CD4-positive, alpha-beta T cell treated with Interleukin-15 for 4 hours (primary cell): ENCODE measurements at places on chromosomes 7 and 10.

- DNase-seq, result no peak
Measured at GRCh38 chr10:34206078-34206934, 608.8 kb downstream of the PARD3 start.

DNA sequence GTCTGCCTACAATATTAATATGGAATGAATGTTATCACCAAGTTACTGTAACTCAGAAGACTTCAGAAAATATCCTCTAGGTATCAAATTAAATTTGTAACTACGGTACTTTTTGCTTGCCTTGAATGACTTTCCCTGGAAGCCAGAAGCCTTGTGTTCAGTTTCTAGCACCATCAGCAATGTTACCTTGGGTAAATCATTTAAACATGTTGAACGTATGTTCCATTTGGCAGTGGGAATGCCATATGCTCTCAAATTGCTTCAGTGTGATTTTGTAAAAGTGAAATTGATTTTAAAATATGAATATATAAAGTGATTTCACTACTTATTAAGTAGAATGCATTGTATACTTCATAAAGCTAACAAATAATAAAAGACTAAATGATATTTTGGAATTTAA is 11.2 kb downstream of the RPA3 start:
- DNase-seq, result no peak

- no peak for DNase-seq
Measured at GRCh38 chr10:11479300-11479699, 132.2 kb downstream of the USP6NL start.

DNA sequence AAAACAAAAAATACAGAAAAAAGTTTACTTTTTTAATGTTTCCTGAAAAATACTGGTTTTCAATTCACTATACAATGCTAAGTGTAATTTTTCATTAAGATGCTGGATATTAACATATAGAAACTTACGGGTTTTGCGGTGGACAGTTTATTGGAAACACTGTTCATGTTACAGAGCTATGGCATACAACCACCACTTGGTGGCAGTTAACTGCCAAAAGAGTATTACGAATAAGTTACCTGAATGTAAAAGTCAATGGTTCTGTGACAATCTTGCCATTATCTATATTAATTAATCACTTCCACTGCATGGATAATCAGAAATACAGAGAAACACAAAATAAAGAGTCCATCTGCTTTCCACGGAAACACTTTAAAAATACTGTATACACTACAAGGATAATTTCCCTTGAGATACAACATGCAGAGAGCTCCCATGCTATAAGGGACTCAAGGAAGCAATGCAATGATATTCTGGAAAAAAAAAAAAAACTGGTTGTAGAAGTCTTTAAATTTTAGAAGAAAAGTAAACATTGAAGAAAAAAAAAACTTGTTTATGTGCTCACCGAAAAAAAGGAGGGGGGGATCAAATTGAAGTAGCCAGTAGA is 97.0 kb downstream of the TPK1 start:
- DNase-seq, result peak; percentile 53

GRCh38 chr10:65528986-65529385 is 1396.8 kb upstream of the LRRTM3 start:
- DNase-seq, result no peak
